ENCODE measurements at places on chromosomes 6 and 20.
A peak's percentile ranks its signal among the peaks of the same experiment; 100 is the strongest.

DNA sequence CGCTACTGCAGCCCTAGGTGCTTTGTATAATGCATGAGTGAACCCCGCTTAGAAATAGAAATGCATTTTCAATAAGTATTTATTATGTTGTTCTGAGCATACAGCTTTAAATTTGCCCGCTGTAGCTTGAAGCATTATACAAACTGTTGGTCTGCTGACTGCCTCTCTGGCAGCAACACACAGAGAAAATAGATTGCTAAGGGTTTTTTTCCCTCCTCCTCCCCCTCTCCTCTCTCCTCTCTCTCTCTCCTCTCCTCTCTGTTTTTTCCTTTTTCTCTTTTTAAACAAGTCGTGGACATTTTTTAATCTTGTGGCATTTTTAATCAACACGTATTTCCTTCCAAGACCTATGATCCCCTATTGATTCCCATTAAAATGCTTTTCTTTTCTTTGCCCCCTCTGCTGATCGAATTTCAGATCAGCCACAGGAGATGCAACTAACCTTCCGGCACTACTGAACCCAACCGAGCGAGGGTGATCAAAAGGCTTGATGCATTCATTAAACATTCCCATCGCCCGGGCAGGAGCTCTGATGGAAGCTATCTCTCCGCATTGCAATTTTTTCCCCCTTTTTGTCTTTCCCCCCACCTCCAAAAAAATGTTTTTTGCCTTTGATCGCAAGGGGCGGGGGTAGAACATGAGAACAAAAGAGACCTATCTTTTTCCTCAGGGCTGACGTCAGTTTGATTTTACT lies 90.7 kb upstream of the ARID1B start:
- no peak for DNase-seq

DNA sequence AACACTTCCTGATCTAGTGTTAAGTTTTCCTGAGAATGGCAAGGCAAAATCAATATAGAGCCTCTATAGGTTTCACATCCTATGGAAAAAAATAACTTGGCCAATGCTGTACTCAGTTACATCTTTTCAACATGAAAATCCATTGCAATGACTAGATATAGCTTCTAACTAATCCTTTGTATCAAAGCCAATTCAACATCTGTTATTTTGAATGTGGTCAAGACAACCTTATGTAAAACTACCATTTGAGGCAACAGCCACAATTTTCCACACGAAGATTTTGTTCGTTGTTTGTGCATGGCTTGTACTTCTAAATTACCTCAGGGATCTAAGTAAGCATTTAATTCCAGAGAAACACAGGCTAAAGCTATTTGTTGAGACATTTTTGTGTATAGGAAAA lies 637.8 kb upstream of the EYS start:
- DNase-seq, result no peak

DNA sequence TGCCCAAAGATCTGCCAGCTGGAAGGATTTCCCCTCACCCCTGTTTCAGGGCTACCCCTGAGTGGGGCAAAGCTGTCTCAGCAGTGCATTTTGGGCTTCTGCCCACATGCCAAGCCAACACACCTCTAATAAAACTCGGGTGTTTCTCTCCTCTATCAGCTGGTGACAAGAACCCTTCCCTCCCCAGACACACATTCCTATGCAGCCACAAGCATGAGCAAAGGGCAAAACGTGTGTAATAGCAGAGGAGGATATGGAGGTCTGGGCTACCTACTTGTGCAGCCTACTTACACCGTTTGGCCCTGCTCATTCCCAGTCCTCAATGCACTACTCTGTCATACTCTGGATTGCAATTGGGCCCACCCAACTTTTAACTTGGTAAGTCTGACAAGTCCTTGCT lies 101.3 kb downstream of the IYD start:
- no peak for DNase-seq

GRCh38 chr20:62838128-62838891 lies 21.5 kb downstream of the COL9A3 start:
- DNase-seq, result no peak

DNA sequence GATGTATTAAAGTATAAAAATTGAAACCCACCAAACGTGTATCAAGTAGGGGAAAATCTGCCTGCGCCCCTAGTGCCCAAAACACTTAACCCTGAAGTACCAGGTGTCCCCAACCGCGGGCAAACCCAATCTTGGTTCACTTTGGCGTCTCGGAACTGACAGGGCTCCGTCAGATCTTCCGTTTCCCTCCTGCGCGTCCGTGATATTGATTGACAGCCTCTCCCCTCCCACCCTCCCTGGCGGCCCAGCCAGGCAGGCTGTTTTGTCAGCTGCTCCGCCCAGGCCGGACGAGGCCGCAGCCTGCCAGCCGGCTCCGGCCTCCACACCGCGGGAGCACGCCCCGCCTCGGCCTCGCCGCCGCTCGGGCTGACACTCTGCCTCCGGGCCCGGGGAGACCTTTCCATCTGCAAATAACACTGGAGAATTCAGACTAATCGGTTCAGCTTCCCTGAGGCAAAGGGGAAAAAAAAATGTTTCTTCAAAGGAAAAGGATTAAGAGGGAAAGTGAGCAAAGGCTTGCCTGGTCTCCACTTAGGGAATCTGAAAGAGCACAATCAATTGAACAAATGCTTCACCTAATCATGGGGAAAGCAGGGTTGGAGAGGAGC lies 234.9 kb upstream of the MCHR2 start:
- DNase-seq, result no peak

DNA sequence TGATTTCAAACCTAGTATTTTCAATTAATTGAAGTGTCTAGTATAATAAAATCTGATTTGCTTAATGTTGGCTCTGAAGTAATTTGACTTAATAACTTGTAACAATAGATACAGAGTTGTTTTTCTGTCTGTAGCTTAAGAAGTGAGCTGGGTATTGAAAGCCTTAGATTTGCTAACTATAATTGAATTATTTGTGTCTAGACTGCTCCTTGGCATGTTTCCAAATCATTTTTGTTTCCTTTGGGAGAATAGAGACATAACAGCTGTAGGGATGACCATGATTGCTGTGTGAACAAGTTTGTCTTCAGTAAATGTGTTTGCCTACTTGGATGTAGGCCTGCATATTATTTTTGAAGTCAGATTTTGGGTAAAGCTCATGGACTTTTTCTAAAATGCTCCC lies 115.4 kb downstream of the SCAF8 start:
- DNase-seq, result no peak

DNA sequence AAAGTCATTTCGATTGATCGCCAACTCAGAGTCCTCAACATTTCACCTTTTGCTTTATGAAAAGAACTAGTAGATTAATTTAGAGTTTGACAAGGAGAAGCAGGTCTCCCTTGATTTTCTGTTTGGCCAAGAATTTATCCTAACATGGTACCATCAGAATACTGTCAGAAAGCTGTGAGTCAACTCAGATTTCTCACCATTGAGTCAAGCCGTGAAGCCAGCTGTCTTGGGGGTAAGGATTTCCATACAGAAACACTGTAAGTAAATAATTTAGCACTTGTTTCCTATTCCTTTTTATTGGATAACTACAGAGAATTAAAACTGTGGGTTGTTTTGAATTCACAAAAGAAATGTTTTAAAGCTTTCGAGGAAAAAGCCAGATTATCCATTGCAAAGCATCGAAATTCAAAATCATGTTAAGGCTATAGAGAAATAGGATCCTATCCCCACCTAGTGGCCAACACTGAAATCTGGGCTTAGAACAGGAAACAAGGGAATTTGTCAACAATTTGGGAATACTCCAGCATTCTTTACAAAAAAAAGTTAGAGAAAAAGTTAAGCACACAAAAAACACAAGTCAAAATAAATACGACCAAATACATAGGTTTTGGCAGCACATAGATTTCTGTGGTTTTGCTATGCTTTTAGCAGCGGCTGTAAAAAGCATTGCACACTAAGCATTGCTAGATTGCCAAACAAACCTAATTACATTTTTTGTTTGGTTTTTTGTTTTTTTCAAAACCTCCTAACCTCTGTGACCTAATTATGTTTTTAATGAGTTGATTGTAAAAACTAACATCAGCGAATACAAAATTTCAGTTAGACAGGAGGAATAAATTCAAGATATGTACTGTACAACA lies 44.2 kb downstream of the COL11A2 start:
- DNase-seq, result no peak

DNA sequence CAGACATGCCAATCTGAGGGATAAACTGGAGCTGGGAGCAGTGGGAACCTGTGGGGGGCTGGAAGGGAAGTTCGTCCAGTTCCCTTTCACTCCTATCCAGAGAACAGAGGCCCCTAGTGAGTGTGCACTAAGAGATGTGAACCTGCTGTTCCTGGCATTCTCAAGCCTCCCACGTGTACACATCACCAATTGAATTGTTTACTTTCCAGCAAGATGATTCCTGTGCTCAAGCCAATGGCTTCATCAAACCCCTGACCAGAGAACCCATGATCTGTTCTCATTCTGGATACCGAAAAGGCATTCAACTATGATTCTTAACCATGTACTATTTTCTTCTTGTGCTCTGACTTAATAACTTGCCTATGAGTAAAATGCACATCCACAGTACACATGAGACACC lies 10.2 kb upstream of the SLC22A3 start:
- no peak for DNase-seq

- DNase-seq, result no peak
Observed at GRCh38 chr6:101394936-101395335, 1.4 kb downstream of the GRIK2 start.

GRCh38 chr20:40339661-40340449 lies 349.2 kb downstream of the MAFB start:
- no peak for DNase-seq

DNA sequence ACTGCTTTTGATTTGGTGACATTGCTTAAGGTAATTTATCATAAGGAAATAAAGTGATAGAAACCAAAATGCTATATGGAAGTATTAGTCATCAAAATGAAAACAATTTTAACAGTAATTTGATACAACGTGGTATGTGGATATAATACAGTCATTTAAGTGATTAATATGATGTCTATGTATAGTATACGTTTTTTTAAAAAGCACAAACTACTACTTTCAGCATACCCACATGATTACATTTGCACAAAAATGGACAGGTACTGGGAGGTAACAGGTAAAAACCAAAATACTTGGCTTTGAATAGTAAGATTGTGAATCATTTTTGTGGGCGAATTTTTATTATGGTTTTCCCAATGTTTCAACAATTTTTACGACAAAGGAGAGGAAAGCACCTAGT lies 97.6 kb downstream of the OGFRL1 start:
- DNase-seq, result no peak

- DNase-seq, result no peak
Observed at GRCh38 chr20:61874421-61875068, 191.1 kb downstream of the TAF4 start.

DNA sequence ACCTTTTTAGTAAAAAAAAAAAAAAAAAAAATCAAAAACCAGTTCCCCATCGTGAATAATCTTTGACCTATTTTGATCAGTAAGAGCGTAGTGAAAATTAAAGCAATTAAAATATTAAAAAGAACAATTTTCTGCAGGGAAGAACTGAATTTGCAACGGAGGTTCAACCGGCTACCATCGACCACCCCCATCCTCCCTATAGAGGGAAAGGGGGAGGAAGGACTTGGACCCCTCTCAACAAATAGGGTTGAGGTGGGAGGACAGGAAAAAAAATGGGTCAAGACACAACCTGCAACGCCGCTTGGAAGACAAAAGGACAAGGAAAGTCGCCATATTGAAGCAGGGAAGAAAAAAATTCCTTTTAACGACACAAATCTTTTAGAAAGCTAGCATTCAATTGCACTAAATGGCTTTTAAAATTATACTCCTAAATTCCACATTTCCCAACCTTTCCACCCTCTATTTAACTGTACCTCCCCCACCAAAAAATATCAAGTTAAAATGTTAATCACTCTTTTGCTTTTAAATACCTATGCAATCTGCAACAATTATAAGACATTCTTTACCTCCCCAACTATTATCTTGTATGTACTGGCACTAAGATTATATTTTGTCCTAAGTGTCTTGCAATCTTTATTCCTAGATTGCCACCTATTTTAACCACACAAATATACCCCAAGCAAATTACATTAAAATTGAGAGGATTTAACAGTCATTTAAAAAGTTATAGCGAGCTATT lies 1.7 kb downstream of the PPP1R10 start:
- DNase-seq, result peak; percentile 22

GRCh38 chr6:98047164-98047563 lies 764.1 kb upstream of the MMS22L start:
- no peak for DNase-seq

- DNase-seq, result no peak
Observed at GRCh38 chr20:1171461-1172093, 13.2 kb downstream of the TMEM74B start.

DNA sequence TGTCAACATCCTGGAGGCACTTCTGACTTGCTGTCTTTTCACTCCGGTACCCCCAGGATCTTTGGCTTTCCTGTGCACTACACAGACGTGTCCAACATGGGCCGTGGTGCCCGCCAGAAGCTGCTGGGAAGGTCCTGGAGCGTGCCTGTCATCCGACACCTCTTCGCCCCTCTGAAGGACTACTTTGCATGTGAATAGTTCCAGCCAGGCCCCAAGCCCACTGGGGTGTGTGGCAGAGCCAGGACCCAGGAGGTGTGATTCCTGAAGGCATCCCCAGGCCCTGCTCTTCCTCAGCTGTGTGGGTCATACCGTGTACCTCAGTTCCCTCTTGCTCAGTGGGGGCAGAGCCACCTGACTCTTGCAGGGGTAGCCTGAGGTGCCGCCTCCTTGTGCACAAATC lies 12.0 kb upstream of the MAPRE1 start:
- DNase-seq, result no peak

GRCh38 chr6:92779746-92780145 lies 639.6 kb downstream of the EPHA7 start:
- no peak for DNase-seq

GRCh38 chr20:51230727-51231126 lies 207.8 kb upstream of the KCNG1 start:
- DNase-seq, result no peak

DNA sequence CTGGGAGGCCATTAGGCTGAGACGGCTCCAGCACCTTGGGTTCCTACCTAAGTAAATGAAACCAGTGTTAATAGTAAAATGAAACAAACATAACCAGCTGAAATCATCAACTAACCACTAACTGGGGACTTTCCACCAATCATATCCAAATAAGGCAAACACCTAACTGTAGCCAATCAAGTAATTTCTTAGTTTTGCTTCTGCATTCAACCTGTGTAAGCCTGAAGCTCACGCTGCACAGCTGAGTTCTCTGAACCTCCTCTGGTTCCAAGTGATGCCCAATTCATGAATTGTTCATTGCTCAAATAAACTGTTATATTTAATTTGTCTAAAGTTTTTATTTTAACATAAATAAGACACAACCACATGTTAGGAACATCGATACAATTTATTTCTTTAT lies 22.5 kb downstream of the KLHL32 start:
- DNase-seq, result no peak

- DNase-seq, result no peak
Observed at GRCh38 chr6:123802351-123802696, 1.3 kb upstream of the NKAIN2 start.

GRCh38 chr20:48624315-48625020 lies 203.3 kb downstream of the PREX1 start:
- no peak for DNase-seq

GRCh38 chr20:38579219-38579910 lies 1.6 kb upstream of the ADIG start:
- no peak for DNase-seq
